Astrocyte (in vitro differentiated cells and primary cell): ENCODE measurements at places on chromosomes 7 and 10.
A peak's percentile ranks its signal among the peaks of the same experiment; 100 is the strongest.

DNA sequence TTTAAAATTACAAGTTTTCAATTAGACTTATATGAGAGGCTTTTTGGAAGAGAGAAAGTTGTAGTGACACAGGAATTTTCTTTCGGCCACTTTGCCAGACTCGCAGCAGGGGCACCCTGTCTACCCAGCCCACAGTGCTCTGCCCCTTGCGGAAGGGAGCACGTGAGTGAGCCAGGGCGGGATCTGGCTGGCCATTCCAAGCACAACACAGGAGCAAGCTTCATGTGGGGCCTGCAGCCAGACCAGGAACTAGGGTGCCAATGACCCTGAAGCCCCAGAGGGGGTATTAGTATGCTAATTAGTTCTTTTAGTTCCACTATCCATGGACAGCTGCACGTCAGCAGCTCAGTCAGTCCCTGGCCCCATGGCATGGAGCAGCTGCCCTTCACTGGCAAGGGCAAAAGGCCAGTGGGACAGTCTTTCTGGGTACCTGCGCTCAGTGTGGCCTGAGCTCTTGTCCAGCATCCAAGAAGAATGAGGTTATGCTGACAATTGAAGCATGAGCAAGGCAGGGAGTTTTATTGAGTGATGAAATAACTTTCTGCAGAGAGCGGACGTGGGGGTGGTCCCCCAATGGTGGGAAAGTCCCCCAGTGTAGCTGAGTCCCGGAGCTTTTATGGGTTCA is 251.1 kb upstream of the CSTF2T start:
- no peak for DNase-seq

DNA sequence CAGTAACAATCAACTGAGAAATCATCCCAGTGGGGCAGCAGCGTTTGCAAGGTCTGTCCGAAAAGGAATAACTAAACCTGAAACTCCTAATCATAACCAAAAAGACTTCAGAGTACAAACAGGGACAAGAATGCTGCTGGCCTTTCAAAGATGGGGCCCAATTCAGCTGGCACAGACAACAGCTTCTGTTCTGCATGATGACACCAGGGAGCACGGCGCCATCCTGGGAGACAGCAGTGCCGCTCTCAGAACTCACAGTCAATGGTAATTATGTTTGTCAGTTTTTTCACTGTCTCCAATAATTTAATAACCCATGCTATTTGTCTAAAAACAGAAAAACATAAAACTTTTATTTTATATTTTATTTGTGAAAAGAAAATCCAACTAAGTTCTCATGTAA is 90.0 kb downstream of the LARP4B start:
- no peak for DNase-seq

DNA sequence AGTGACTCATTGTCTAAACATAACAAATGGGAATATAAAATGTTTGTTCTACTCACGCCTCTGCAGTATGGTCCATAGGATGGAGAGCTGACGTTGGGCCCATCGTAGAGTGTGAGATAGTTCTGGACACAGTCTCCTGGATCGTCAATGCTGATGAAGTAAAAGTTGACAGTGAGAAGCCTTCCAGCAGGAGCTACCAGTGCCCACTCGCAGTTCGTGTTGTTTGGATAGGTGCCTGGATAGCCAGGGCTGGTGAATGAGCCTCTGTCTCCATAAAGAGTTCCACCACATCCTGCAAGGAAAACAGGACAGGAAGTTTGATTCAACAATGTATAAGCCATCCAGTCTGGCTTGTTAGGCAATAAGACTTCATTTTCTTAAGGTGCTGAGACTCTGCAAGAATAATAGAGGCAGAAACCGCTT is 79.6 kb downstream of the OR13A1 start:
- peak; percentile 2 for DNase-seq

- no peak for DNase-seq
Measured at GRCh38 chr7:31665546-31665945, 21.5 kb upstream of the PPP1R17 start.

DNA sequence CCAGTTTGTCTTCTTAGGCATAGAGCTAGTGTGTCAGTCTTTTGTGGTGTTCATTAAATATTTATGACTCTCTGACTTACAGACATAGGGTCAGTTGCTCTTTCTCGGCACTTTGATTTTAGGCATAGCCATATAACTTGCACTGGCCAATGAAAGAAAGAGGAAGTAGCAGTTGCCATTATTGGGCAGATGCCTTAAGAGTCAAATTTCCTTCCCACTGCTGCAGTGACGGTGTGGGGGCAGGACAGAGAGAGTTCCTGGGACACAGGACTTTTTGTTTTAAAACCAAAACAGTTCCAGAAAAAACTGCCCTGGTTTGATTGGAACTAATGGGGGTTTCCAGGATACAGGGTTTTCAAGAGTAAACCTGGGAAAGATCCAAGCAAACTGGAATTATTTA is 60.2 kb upstream of the PHF14 start:
- no peak for DNase-seq

DNA sequence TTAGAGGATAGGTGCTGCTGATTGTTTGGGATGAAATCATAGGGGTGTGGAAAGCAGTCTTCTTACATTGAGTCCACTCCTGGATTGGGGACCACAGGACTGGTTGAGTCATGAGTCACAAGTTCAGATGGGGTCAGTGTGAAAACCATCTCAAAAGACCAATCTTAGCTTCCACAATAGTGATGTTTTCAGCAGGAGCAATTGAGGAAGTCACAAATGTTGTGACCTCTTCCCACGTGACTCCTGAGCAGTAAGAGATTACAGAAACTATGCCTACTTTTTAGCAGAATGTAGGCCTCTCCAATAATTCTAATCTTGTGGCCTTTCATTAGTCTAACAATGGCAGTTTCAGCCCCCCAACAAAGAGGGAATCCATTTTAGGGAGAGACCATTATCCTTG is 256.9 kb upstream of the CDC14C start:
- no peak for DNase-seq

GRCh38 chr7:139783647-139784385 is 6.0 kb upstream of the HIPK2 start:
- no peak for DNase-seq

DNA sequence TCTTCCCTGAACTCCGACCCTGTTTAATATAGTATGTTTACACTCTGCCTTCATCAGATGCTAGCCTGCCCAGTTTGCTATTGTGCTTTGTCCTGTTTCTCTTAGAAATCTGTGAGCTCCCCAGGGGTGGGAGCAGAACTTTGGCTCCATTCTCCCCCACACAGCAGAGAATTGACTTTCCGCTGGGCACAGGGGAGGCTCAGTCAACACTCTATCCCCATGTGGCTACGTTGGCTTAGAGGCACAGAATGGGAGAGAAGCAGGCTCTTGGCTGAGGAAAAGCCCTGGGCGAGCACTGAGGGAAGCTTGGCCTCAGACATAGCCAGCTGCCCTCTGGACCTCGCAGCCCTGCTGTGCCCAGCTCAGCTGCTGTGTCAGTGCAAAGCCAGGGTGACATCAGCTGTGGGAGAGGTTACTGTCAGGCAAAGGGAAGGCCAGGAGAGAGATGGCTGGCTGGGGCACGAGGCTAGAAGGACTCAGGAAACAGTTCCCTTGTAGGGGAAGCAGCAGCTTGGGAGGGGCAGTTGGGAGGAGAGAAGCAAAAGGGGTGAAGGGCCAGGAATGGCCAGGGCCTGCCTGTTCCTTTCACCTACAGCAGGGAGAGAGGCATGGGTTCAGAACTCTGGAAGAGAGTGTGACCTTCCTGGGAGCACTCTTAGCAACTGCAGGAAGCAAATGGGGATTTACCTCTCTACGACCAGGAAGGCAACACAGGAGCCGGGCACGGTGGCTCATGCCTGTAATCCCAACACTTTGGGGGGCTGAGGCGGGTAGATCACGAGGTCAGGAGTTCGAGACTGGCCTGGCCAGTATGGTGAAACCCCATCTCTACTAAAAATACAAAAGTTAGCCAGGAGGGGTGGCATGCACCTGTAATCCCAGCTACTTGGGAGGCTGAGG is 5.8 kb upstream of the SCD start:
- DNase-seq = no peak

GRCh38 chr10:49099046-49099445 is 16.3 kb downstream of the VSTM4 start:
- no peak for DNase-seq

DNA sequence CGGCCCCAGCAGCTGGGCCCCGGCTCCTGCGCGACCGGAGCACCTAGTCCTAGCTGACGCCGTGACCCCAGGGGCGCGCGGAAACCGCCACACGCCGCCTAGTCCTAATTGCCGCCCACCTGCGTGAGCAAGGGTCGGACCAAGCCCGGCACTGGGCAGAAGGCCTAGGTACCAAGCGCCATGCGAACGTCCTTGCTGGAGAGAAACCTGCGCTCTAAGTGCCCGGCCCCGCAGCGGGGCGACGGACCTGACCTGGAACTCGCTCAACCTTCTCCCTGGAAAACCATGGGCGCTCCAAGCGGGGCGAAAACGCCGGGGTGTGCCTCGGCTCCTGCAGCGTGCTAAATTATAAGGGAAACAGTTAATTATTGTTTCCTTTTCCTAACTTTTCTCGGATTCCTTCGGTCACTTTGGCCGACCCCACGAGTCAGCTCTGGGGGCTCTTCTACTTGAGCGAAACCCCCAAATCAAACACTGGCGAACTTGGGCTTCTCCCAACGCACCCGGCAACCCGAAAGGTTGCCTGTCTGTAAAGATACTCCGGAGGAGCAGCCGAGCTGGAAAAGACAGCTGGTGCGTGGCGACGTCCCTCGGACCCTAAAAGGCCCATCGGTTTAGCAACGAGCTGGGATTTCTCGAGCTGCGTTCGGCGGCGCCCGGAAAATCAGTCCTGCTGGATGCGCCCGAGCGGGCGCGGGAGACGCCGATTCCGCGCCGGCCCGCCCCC is 5.3 kb upstream of the EBF3 start:
- DNase-seq = no peak
